ENCODE measurements at places on chromosomes 13 and 19.

GRCh38 chr13:48333976-48334375, 30.4 kb downstream of the RB1 start:
- no peak for DNase-seq

- no peak for DNase-seq
Measured at GRCh38 chr19:55677572-55678028, 2.6 kb downstream of the EPN1 start.

- DNase-seq: no peak
Measured at GRCh38 chr13:45092663-45093062, 27.6 kb upstream of the GTF2F2 start.

DNA sequence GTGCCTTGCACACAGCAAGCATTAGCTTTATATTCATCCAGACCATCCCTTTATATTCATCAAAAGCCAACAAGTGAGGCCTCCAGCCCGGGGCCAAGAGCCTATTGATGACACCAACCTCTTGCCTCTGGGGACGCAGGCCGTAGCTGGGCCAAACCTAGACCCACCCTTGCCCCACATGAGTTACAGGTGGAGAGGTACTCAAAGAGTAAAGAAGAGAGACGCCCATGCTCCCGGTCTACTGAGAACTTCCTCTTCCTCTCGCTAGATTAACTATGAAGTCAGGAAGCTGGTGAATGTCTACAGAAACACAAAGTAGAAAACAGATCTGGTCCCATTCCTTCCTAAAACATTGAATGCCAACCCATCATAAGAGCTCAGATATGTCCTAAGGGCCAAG, 3.8 kb upstream of the MLNR start:
- DNase-seq: no peak

DNA sequence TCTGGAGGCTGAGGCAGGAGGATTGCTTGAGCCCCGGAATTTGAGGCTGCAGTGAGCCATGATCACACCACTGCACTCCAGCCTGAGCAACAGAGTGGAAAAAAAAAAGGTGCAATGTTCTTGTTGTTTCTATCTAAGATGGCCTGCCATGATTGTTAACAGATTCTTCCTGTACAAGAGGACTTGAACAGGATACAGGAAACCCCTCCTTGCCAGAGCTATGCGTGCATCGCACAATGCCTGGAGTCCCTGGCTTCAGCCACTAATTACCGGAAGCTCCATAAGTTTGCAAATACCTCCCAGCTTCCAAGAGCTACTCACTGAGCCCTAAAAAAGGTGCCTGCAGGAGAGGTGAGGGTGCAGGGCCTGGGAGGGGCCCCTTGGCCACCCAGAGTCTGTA, 13.1 kb upstream of the HIF3A start:
- DNase-seq: no peak

GRCh38 chr19:38469151-38469550, 35.7 kb downstream of the RYR1 start:
- DNase-seq: no peak

GRCh38 chr19:20470345-20471135, 95.0 kb downstream of the ZNF737 start:
- DNase-seq: no peak

DNA sequence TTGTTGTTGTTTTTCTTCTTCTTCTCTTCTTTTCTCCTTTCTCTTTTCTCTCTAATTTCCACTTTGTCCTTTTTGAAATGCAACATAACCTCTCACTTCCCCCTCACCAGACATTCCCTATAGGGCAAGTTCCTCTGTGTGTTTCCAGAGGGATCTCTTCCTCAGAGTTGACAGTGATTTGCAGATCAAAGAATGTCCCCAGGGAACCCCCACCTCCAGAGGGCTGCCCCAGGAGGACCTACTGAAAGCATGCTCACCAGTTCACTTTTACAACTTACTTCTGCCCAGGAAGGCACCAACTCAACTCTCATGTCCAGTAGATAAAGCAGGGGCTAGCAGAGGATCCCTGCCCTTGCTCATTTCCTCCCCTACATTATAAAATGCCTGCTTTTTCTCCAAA, 1648.0 kb downstream of the PCDH9 start:
- no peak for DNase-seq

GRCh38 chr13:39279077-39279476, 240.8 kb downstream of the NHLRC3 start:
- DNase-seq: no peak

DNA sequence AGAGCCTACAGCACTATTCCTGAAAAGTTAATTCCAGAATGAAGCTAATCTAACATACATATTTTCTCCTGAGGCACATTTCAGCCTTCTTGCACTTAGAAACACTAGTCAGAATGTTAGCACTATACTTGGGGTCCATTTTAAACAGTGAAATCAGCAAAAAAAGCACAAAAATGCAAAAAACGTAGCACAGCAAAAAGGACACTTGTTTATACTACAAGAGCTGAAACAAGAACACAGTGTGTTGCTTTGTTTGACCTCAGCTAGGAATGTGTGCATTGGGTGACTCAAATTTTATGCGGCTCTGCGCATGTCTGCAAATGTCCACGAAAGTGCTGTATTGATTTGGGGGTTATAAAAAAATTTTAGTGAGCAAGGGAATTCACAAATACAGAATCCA, 226.2 kb downstream of the KCNRG start:
- DNase-seq: no peak

DNA sequence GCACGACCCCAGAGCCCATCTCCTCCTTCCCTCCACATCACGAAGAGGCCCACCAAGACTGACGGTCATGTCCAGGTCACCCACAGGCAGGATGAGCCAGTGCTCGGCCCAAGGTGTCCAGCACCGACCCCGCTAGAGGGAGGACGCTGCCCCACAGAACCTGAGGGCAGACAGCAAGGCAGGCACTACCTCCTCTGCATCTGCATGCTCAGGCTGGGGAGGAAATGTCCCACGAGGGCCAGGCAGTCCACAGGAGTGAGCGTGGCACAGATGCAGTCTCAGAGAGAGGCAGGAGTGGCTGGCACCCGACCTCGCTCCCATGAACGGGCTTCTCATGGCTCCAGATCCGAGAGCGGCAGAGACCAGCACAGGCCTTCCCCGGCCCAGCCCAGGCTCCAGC, 133.2 kb downstream of the TUBA3C start:
- DNase-seq: no peak

DNA sequence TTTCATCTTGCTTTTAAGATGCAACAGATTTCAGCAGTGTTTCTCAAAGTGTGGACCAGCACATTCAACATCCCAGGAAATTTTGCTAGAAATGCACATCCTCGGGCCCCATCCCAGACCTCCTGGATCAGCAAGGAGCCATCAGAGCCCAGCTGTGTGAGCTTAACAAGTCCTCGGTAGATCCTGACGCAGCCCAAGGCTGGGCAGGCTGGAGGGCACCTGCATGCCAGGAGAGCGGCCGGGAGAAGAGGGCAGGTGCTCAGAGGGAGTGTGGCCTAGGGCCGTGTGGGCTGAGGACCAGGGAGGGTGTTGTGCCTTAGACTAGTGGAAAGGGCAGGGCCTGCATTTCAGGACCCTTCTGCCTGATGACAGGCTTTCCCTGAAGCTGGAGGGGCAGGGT, 2.2 kb upstream of the MCF2L start:
- DNase-seq: no peak

- no peak for DNase-seq
Measured at GRCh38 chr13:96091164-96092117, 1.5 kb downstream of the HS6ST3 start.

GRCh38 chr19:5130371-5131030, 161.6 kb downstream of the KDM4B start:
- DNase-seq: no peak

GRCh38 chr19:46603195-46603637, 2.1 kb downstream of the CALM3 start:
- no peak for DNase-seq

DNA sequence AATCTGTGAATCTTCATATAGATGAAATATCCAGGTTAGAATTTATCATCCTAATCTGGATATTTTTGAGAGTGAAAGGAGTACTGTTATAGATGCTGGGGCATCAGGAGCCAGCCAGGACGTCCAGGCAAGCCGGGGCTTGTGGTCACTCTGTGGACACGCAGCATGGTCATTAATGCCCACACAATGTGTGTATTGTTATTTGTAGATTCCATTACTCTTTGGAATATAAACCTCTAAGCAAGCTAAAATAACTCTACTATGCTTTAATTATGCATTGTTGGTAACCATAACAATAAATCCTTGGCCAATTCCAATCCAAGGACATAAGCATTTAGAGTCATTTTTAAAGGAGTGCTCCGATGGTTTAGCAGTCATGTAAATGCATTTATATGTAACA, 137.9 kb downstream of the TM9SF2 start:
- DNase-seq: no peak

GRCh38 chr13:42354241-42355091, 82.5 kb downstream of the AKAP11 start:
- no peak for DNase-seq

DNA sequence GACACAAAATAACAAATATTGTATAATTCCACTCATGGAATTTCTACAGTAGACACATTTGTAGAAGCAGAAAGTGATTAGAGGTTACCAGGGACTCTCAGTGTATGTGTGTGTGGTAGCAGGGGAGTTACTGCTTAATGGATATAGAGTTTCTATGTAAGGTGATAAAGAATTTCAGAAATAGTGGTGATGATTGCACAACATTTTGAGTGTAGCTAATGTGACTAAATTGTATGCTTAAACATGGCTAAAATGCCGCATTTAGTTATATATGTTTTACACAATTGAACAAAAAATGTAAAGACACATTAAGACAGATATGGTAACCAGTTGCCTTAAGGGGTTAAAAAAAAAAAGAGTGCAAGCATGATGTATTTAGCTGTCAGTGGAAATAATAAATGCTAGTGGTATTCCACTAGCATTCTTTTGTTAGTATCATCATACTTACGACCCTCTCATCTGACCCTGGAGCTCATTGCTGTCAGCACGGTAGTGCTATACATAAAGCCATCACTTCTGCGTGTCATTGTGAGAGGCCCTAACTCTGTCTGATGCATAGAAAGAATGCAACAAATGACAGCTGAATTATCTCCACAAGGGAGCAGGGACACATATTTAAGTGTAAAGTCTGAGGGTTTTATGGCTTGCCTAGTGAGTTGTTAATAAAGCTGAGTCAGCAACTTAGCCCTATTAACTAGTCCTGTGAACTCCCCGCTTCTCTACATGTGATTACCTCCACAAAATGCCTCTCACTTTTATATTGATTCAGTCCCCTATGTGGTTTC, 134.1 kb upstream of the RXFP2 start:
- no peak for DNase-seq

- no peak for DNase-seq
Measured at GRCh38 chr19:8355631-8356402, 8.1 kb upstream of the ANGPTL4 start.

DNA sequence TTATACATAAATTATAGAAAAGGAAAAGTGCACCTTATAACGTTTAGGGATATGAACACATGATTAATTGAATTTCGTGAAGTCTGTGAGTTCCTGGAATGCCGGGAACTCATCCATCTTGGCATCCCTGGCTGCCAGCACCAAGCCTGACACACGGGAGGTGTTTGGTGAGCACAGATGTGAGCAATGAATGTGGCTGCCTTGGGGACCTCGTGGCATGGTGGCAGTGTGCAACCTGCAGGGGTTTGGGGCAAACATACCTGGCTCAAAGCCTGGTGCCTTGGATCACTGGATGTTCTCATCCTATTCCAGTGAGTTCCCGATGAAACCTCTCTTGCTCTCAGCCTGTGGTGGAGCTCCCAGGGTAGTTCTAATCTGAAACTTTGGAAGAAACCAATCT, 10.4 kb upstream of the MAP2K2 start:
- no peak for DNase-seq

GRCh38 chr13:48831248-48831647, 144.5 kb upstream of the FNDC3A start:
- DNase-seq: no peak

GRCh38 chr19:35556846-35557538, 6.5 kb downstream of the ATP4A start:
- DNase-seq: no peak

DNA sequence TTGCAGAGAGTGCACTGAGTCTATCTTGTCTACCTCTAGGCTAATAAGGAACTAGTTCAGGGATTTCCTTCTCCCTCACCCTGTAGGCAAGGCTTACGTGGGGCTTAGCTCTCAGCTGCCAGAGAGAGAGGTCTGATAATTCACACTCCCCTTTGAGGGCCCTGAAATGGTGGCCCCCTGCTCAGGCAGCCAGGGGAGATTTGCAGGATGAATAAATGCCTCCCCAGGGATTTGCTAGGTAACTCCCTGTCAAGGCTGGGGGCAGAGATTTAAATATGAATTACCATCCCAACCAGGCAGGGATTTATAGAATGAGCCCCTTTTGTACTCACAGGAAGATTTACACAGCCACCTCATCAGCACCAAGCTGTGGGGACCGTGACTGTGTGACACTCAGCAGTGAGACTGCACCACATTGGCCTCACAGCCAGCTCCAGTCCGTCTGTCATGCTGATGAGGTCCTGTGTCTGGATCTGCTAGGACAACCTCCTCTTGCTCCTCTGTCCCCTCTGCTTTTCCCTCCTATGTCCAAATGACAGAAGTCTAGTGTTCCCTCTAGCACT, 73.4 kb downstream of the CBY2 start:
- no peak for DNase-seq

- DNase-seq: no peak
Measured at GRCh38 chr19:18216789-18217188, 9.4 kb downstream of the PDE4C start.

GRCh38 chr13:78576261-78576660, 27.1 kb downstream of the POU4F1 start:
- DNase-seq: no peak

- DNase-seq: no peak
Measured at GRCh38 chr19:21492947-21493906, 12.2 kb upstream of the ZNF429 start.

DNA sequence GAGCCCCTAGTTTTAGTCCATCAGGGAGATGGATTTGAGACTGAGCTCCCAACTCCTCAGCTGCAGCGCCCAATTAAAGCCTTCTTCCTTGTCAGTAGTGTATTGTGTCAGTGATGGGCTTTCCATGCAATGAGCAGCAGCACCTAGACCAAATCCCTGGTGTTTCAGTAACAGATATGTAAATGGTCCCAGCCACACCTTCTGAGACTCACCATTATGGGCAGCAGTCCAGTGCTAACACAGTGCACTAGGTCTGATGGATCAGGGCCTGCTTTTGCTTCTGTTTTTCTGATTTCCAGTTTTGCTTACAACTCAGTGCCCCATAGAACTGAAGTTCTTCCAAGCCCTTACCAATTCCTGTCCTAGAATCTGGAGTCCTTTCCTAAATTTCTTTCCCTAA, 41.8 kb upstream of the MIR17HG start:
- no peak for DNase-seq

Data from activated CD4-positive, alpha-beta T cell treated with anti-CD3 and anti-CD28 coated beads for 24 hours (primary cell).